ENCODE measurements at places on chromosomes 4 and X. TPM values are rescaled to one million over a fixed set of nuclear protein-coding genes. Genes with fewer than 3 reads are reported as not detected.

LIMCH1 gene
- polyA plus RNA-seq: 114 TPM

DNA sequence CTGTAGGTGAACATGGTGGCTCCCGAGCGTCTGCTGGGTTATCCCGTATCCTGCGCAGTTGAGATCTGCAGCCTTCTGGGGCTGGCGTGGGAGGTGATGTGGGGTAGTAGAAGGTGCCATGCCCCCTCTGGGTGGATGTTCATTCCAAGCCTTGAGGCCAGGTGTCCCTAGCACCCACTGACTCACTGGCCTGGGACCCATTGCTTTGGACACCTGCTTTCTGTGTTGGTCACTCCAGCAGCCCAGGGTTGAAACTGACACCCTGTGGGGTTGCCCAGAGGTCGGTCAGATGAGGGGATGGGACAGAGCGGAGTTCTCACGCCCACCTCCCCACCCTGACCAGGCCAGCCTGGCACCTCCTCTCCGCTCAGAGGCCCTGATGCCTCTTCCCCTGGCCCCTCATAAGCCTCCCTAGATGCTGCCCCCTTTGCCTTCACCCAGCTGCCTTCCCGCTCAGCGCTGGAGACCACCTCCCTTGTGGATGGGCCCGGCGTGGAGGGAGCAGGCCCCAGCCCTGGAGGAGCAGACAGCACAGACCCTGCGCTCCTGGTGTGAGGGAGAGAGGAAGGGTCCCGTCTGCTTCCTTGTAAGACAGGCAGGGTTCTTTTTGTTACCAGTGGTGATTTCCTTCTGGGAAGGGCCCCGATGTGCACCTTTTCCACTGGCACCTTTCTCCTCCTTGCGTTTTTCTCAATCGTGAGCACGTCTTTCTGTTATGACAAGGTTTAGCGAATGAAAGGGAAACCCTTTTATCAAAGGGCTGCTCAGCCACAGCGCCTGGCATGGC, 2.0 kb downstream of the DOK7 start:
- no peak for DNase-seq

CXCL11 gene
- polyA plus RNA-seq: 0.44 TPM

DNA sequence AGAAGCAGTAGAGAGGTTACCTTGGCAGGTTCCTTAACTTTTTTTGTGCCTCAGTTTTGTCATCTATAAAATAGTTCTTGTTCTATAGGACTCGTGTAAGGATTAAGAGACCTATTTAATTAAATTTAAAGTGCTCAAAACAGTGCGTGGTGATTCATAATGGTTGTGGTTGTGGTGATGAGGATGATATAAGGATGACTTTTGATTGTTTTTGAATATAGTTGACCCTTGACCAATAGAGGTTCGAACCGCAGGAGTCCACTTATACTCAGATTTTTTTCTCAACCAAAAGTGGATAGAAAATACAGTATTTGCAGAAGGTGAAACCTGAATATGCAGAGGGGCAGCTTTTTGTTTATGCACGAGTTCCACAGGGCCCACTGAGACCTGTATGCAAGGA, 14.6 kb downstream of the SMAD1 start:
- no peak for DNase-seq

MCUB gene
- polyA plus RNA-seq: 5.3 TPM

- no peak for DNase-seq
Observed at GRCh38 chr4:79281566-79282359, 44.1 kb downstream of the NAA11 start.

- DNase-seq: no peak
Observed at GRCh38 chr4:123606336-123606735, 209.7 kb downstream of the SPRY1 start.

- no peak for DNase-seq
Observed at GRCh38 chrX:17046478-17047097, 100.1 kb downstream of the REPS2 start.

GRCh38 chrX:29187264-29187663, 600.0 kb downstream of the IL1RAPL1 start:
- DNase-seq: no peak

RBM47 gene
- 26.1 TPM for polyA plus RNA-seq

PRDM8 gene
- polyA plus RNA-seq: 1.3 TPM

Measured in left lung (tissue), 14 donors.